Thymus (tissue), 14 donors: ENCODE measurements at places on chromosomes 4 and X. TPM values are rescaled to one million over a fixed set of nuclear protein-coding genes. Genes with fewer than 3 reads are reported as not detected.

Gene COL25A1
- 1.5 TPM for total RNA-seq

Gene FHIP1A
- total RNA-seq = 3.6 TPM

Gene ZCCHC12
- 0.28 TPM for total RNA-seq

Gene HHIP
- 6.9 TPM for total RNA-seq
